ENCODE measurements at places on chromosomes 3 and 15. TPM values are rescaled to one million over a fixed set of nuclear protein-coding genes. Genes with fewer than 3 reads are reported as not detected.

DNA sequence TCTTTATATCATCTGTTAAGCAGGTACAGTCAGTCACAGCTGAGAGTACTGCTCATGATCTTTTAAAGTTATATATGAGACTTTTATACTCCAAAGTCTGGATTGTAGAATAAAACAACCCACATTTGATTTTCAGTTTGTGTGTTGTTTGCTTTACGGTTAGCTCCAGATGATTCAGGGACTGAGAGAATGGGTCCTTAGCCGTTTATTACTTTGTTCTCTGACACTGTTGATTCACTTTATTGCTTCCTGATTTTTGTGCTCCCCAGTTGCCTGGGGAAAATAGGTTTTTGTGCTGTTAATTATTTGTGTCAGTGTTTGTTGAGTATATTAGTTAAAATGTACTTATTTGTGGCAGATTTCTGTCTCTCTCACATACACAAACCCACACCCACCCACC, 8.6 kb upstream of the EBLN2 start:
- no peak for DNase-seq

- DNase-seq: no peak
Observed at GRCh38 chr15:32864051-32864450, 146.2 kb downstream of the GREM1 start.

GRCh38 chr3:197874653-197875052, 75.3 kb upstream of the RPL35A start:
- DNase-seq: no peak

The FAM162A gene
- 33.8 TPM for total RNA-seq

The TM4SF1 gene
- 21.3 TPM for total RNA-seq

The MUC20 gene
- total RNA-seq: 117 TPM

Data from transverse colon (tissue), 4 donors.